GM23248 (cell line): ENCODE measurements at places on chromosomes 6 and 20. TPM values are rescaled to one million over a fixed set of nuclear protein-coding genes. Genes with fewer than 3 reads are reported as not detected.

GRCh38 chr20:42118409-42119125 lies 500.4 kb upstream of the CHD6 start:
- H3K36me3 ChIP-seq, result no peaks in the 10 kb centered on the region
- H3K27ac ChIP-seq, result no peak overlapping the region
- DNase-seq, result no peak
- H3K4me1 ChIP-seq, result no peaks in the 10 kb centered on the region
- H3K27me3 ChIP-seq, result no peaks in the 10 kb centered on the region

DNA sequence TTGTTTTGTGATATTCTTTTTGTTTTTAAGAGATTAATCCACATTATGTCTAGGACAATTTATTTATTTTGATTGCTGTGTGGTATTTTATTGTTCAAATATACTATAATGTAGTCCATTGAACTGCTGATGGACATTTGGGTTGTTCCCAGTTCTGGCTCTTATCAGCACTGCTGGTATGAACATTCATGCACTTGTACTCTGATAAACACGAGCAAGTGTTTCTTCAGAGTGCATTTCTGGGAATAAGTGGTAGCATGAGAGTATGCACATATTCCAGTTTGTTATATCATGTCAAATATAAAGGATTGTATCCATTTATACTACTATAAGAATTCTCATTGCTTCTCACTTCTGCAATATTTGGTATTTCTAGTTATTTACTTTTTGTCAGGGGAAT lies 7.1 kb downstream of the CALHM6 start:
- H3K4me3 ChIP-seq, result no peak overlapping the region
- DNase-seq, result no peak
- no peaks in the 10 kb centered on the region; the same call in 1 of the 2 replicates for H3K27me3 ChIP-seq
- no peak overlapping the region for H3K27ac ChIP-seq
- H3K4me1 ChIP-seq, result no peaks in the 10 kb centered on the region

ABHD16B gene
- total RNA-seq, result not detected in 2 replicates

CPNE5 gene
- 0.63 TPM in 1 of 2 replicates, not detected in the other for total RNA-seq

DNA sequence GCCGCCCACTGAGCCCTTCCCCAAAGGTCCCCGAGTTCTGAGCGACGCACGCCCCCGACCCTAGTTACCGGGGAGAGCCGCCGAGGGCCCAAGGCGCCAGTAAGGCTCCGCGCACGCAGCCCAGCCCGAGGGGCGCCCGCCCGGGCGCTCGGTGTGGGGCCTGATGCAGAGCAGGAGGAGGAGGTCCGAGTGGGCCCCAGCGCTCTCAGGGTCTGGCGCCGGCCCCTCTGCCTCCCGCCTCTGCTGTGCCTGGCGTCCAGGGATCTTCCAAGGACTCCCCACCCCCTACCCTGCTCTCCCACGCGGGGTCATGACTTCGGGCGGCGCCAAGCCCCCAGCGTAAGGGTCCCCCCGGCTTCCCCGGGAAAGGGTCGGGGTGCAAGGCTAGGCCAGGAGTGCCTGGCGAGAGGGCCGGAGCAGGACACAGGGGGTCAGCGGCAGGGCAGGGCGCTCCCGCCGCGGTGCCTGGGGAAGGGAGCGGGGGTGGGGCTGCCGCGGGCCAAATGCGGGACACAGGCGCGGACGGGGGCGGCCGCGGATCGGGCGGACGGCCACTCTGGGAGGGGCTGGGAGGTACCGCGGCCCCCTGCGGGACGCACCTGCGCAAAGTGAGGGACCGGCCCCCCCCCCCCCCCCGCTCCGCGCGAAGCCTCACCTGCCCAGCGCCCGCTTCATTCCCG lies 637 bp downstream of the ABHD12 start:
- peak overlapping the region; percentile 84 for H3K4me3 ChIP-seq
- peak; percentile 58 for DNase-seq
- H3K27ac ChIP-seq, result peak overlapping the region; percentile 77

FOXS1 gene
- not detected in 2 replicates for total RNA-seq

DPPA5 gene
- not detected in 2 replicates for total RNA-seq

TPBG gene
- total RNA-seq, result 153 and 174 TPM in 2 replicates

GRCh38 chr6:140572129-140572528 lies 1197.7 kb upstream of the CITED2 start:
- DNase-seq, result peak; percentile 94
- no peaks in the 10 kb centered on the region for H3K27me3 ChIP-seq
- H3K27ac ChIP-seq, result peak overlapping the region; percentile 86
- no peak overlapping the region for H3K4me3 ChIP-seq
- H3K4me1 ChIP-seq, result peaks cover 32% of the 10 kb centered on the region
- H3K36me3 ChIP-seq, result no peaks in the 10 kb centered on the region

DNA sequence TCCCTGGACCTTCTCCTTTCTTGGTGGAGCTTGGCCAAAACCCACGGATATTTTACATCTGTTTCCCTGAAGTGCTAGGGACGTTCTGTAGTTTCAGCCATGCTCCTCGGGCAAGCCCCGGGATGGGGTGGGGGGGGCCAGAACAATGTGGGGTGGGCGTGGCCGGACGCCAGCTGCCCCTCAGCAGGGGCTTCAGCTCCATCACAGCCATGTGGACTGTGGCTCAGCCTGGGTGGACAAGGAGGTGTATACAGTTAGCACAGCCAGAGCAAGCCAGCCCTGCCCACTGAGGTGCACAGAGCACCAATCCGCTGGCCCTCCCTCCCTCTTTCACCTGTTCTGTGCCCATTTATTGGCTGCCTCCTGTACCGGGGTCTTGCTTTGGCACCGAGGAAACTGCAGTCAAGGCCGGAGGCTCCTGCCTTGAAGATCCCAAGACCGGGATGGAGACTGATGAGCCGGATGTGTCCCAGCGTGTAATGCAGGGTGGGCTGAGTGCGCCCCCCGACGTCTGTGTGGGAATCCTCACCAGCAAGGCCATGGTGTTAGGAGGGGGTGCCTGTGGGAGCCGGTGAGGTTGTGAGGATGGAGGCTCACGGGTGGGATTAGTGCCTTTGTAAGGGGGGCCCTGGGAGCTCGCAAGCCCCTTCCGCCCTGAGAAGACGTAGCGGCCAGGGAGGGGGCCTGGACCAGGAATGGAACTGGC lies 28.0 kb downstream of the FRMD1 start:
- H3K36me3 ChIP-seq, result no peaks in the 10 kb centered on the region
- no peak for DNase-seq
- no peaks in the 10 kb centered on the region for H3K27me3 ChIP-seq

KIFC1 gene
- total RNA-seq, result 14.4 and 14.5 TPM in 2 replicates

DNA sequence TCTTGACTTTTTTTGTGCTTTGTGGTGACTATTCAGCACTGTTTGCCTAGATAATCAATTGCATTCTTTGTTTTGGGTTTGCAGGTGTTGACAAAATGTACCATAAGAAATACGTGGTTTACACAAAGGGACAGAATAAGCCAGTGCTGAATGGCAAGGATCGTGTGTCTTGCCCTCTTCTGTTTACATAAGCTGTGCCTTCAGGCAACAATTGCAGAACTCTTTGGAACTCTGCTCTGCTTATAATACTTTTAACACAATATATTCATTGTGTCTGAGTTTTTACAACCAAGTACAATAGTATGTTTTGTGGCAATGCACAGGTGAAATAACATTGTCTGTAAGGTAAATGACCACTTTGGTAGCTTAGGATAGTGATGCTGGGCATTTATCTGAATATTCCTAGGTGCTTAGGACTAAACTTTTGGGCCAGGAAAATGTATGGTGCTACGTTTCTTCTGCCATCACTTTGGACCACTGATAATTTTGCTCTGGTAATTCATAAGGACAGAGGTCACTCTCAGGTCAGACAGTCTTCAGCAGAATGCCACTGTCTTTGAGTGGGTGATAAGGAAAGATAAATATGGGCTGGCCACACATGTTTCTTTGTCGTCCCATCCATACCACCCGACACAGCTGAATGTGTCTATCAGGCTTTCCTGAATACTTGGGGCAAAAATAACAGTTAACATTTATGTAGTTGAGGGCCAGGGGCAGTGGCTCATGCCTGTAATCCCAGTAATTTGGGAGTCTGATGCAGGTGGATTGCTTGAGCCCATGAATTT lies 344.6 kb upstream of the IMPG1 start:
- H3K27me3 ChIP-seq, result no peaks in the 10 kb centered on the region
- H3K4me1 ChIP-seq, result no peaks in the 10 kb centered on the region
- H3K36me3 ChIP-seq, result no peaks in the 10 kb centered on the region
- no peak overlapping the region for H3K4me3 ChIP-seq
- no peak for DNase-seq
- no peak overlapping the region for H3K27ac ChIP-seq

DNA sequence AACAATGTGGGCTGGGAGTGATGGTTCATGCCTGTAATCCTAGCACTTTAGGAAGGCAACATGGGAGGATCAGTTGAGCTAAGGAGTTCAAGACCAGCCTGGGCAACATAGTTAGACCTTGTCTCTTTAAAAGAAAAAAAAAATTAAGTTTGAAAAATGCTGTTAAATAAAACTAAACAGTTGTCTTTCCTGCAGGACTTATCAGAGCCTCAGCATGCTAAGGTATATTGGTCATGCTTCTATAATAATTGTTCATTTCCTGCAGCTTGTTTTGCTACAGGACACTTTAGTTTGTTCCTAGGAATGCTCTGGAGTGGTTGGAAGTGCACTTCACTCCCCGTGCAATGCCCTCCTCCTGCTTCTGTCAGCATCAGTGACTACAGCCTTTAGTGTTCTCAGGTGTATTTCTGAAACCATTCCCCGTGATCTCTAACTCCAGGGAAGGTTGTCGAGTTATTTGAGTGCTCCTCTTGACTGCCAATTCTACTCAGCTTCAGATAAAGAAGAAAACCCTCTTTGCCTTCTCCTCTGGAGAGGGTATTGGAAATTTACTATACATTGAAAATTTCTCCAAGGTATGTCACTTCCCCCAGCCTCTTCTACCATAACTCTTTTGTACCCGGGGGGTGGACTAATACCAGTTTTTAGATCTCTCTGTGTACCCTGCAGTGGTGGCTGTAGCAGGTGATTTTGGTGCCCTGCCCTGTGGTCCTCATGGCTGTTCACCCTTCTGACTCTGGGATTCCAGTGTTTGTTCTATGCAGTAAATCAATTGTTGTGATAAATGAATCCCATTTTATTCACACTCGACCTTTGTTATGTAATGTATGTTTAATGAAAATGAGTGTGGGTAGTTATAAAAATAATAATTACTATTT lies 33.8 kb downstream of the NHLRC1 start:
- no peak overlapping the region for H3K4me3 ChIP-seq
- no peaks in the 10 kb centered on the region for H3K27me3 ChIP-seq
- H3K27ac ChIP-seq, result no peak overlapping the region

GRCh38 chr20:37911838-37912281 lies 8.9 kb downstream of the VSTM2L start:
- H3K4me3 ChIP-seq, result no peak overlapping the region
- no peaks in the 10 kb centered on the region for H3K36me3 ChIP-seq
- H3K27ac ChIP-seq, result no peak overlapping the region
- H3K27me3 ChIP-seq, result peaks cover 15% of the 10 kb centered on the region
- H3K4me1 ChIP-seq, result peaks cover 22% of the 10 kb centered on the region

DNA sequence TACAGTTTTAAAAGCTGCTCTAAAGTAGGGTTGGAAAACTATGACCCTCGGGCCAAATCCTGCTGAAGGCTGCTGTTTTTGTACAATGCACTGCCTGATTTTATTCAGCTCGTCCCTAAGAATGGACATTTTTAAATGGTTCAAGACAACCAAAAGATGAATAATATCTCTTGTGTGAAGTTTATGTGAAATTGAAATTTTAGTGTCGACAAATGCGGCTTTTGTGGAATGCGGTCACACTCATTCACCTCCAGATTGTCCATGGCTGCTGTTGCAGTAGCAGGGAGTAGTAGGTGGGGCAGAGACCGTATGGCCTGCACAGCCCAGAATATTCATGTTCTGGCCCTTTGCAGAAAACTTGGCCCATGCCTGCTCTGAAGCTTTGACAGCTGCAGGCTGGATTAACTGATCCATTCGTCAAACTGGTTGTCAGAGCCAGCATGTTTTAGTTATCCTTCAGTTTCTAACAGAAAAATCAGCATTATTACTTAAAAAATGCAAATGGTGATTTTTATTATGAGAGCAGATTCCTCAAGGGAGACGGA lies 91.6 kb downstream of the PSMG4 start:
- H3K4me1 ChIP-seq, result peaks cover 2% of the 10 kb centered on the region; the same call in 1 of the 2 replicates
- H3K27ac ChIP-seq, result no peak overlapping the region
- H3K4me3 ChIP-seq, result no peak overlapping the region
- no peaks in the 10 kb centered on the region for H3K36me3 ChIP-seq

ABHD16A gene
- 54.0 and 59.9 TPM in 2 replicates for total RNA-seq

SSTR4 gene
- total RNA-seq, result not detected in 2 replicates

HLA-DMB gene
- not detected in 2 replicates for total RNA-seq

SLC17A2 gene
- not detected in 2 replicates for total RNA-seq

GRCh38 chr6:157226026-157226625 lies 97.2 kb downstream of the TMEM242 start:
- peak; percentile 87 for DNase-seq
- peak overlapping the region; percentile 23 for H3K27ac ChIP-seq
- no peak overlapping the region for H3K4me3 ChIP-seq
- H3K27me3 ChIP-seq, result no peaks in the 10 kb centered on the region
- peaks cover 9% of the 10 kb centered on the region for H3K4me1 ChIP-seq

- DNase-seq, result peak; percentile 10
- H3K4me3 ChIP-seq, result peak overlapping the region; percentile 44
- peaks cover 19% of the 10 kb centered on the region; the same call in 1 of the 2 replicates for H3K27me3 ChIP-seq
- H3K4me1 ChIP-seq, result no peaks in the 10 kb centered on the region
- no peaks in the 10 kb centered on the region for H3K36me3 ChIP-seq
These were observed 33.2 kb downstream of the PHACTR1 start for GRCh38 chr6:12749531-12750379.
